NCI-H524 (cell line): ENCODE measurements at places on chromosomes 3 and 15.

DNA sequence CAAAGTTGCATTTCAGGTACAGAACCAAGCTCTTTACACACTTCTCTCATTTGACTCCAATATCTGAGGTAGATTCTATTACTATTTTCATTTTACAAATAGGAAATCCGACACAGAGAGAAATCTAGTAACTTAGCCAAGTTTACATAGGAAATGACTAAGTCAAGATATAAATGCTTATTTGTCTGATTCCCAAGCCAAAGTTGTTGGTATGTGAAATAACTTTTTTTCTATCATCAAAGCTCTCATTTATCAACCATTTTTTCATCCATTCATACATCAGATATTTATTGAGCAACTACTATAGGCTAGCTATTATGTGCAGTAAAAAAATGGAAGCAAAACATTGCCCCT lies 89.2 kb upstream of the MITF start:
- DNase-seq: no peak

DNA sequence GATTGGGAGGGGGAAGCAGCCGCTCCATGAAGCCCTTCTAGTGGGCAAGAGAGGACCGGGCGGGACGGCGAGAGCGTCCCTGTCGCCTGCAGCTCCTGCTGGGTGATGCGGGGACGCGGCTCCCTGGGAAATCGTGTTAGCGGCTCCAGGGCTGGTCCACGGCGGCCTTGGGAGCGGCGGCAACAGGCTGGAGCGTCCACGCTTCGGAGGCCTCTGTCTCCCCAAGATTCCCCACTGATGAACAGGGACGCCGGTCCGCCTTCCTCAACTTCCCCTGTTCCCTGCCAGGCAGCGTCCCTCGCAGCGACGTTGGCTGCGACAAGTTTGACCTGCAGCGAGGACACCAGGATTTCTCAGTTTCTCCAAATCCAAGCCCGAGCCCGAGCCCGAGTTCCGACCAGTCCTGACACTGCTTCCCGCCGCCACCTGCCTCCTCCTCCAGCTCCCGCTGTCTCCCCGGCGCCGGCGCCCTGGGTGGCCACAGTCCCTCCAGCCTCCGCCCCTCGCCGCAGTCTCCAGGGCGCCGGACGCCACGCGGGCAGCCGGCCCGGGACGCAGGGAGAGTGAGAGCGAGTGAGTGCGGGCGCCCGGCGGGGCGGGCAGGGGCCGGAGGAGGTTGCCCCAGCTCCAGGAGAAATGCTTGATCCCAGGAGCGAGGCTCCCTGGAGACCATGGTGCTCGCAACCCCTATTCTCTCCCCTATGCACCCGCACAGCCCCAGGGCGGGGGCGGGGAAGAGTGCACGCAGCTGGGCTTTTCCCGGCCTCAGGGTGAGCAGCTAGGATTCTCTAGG lies 78.1 kb upstream of the RNF7 start:
- DNase-seq: peak; percentile 57

DNA sequence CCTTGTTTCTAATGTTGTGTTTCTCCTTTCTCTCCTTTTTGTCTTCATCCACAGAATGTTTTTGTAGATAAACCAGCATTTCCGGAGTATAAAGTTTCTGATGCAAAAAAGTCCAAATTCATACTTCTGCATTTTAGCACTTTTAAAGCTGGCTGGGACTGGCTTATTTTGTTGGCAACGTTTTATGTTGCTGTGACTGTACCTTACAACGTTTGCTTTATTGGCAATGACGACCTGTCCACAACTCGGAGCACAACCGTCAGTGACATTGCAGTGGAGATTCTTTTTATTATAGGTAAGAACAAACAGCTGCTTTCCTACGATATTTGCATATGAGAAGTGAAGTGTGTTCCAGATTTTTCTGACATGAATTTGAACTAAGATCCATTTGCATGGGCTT lies 199.4 kb downstream of the KCNH8 start:
- no peak for DNase-seq

- DNase-seq: no peak
Observed at GRCh38 chr3:115673881-115674280, 50.6 kb downstream of the GAP43 start.
